ENCODE measurements at places on chromosomes 4 and X. TPM values are rescaled to one million over a fixed set of nuclear protein-coding genes. Genes with fewer than 3 reads are reported as not detected.
A peak's percentile ranks its signal among the peaks of the same experiment; 100 is the strongest.

DNA sequence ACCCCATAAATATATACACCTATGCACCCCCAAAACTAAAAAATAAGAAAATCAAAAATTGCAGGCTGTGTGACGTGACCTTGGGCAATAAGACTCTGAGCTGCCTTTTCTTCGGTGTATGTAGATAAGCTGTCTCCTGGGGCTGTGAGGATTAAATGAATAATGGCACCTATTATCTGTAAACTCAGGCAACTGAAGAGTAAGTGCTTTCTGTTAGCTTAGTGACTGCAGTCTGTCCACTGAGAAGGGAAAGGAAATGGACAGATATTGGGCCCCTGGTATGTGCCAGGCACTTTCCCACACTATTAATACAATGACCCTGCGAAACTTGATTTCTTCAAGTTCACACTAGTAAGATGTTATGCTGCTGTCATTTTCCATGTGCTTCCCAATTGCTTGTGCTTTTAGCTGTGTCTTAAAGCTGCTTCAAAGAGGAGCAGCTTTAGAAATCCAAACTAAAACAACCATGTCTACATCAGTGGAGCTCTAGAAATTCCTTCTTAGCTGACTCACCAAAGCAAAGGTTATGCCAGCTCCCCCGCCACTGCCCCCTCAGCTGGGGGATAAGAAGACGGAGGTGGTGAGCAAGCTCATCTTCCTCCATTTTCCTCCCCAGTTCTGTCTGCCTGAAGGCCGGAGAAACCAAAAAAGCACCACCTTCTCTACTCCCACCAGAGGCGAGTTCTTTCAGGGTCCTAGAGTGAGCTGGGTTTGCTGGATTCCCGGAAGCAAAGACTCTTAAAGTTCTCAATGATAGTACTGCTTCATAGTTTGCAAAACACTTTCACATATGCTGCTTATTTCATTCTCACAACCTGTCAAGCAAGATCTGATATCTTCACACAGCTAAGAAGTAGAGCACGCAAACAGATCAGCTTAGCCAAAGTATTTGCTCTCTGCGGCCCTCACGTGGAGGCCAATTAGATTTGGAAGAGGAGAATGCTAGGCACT, 8.8 kb upstream of the DGAT2L6 start:
- H3K4me3 ChIP-seq = peak overlapping the region; percentile 44
- peaks cover 4% of the 10 kb centered on the region for H3K36me3 ChIP-seq
- peak overlapping the region; percentile 75 for H3K27ac ChIP-seq
- H3K27me3 ChIP-seq = no peaks in the 10 kb centered on the region
- peaks cover 41% of the 10 kb centered on the region for H3K4me1 ChIP-seq

Gene HSFX2
- total RNA-seq = not detected

DNA sequence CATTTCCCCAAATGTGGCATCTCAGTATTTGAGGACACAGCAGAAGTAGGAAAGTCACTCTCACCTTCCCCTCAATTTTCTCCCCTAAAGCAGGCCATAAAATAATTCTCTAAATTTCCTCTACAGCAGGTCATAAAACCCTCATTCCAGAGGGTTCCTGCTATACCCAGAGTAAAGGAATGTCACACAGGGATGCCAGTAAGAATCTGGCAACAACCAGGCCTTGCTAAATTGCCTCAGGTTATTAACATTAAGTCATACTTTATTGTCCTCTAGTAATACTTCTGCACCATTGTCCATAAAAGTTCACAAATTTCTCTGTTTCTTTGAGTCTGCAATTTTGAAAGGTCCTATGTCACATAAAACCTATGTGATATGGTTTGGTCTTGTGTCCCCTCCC, 685.7 kb upstream of the SLIT2 start:
- H3K36me3 ChIP-seq = no peaks in the 10 kb centered on the region
- no peak overlapping the region for H3K27ac ChIP-seq
- DNase-seq = no peak
- H3K4me3 ChIP-seq = no peak overlapping the region
- no peaks in the 10 kb centered on the region for H3K27me3 ChIP-seq
- 0 out of 2 replicates have a peak, but pooled peaks cover 7% of the 10 kb centered on the region for H3K4me1 ChIP-seq

Gene DGAT2L6
- total RNA-seq = not detected

Gene PJA1
- total RNA-seq = 37.6 TPM

Gene MAGEB3
- total RNA-seq = not detected

DNA sequence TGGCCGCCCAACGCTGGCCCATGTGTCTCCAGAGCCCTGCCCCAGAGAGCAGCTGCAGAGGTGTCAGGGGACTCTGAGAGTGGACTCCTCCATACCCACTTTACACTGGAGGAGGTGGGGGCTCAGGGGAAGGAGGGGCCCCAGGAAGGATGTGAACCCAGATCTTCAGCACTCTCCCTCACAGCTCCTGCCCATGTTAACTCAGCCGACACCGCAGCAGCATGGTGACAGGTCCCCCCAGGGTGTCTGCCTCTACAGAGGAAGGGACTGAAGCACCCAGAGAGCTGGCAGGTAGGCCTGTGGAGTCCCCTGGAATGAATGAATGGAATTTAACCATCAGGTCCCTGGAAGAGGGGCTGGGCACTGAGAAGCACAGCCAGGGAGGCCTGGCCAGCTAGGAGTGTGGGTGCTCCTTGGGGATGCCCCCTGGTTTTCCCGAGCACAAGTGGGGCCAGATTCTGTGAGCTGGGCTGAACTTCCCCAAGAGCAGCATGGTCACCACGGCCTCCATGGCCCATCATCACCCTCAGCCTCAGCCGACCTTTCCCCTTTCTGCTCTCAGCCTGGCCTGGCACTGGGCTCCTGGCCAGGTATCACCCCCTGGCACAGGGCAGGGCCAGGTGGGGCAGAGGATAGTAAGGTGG, 21.9 kb downstream of the SH3BP2 start:
- H3K36me3 ChIP-seq = no peaks in the 10 kb centered on the region
- no peak overlapping the region for H3K4me3 ChIP-seq
- H3K27ac ChIP-seq = no peak overlapping the region
- peaks cover 4% of the 10 kb centered on the region for H3K4me1 ChIP-seq
- H3K27me3 ChIP-seq = no peaks in the 10 kb centered on the region

Gene ABCG2
- not detected for total RNA-seq

DNA sequence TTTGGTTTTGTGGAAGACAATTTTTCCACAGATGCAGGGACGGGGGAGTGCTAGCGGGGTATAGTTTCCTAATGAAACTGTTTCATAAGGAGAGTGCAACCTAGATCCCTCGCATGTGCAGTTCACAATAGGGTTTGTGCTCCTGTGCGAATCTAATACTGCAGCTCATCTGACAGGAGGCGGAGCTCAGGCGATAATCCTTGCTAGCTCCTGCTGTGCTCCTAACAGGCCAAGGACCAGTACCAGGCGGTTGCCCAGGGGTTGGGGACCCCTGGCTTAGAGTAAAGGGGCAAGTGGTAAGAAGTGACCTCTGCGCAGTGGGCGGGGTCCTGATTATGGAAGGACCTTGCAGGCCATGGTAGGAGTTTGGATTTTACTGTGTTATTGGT, 3.8 kb downstream of the SCML1 start:
- peaks cover 33% of the 10 kb centered on the region for H3K4me1 ChIP-seq
- no peak overlapping the region for H3K4me3 ChIP-seq
